Memory B cell (primary cell): ENCODE measurements at places on chromosomes 2 and 18.

- H3K27me3 ChIP-seq, result no peaks in the 10 kb centered on the region
- no peak overlapping the region for H3K27ac ChIP-seq
- no peak for DNase-seq
- no peak overlapping the region for H3K4me3 ChIP-seq
Observed at GRCh38 chr2:128156812-128157211, 65.8 kb downstream of the UGGT1 start.

DNA sequence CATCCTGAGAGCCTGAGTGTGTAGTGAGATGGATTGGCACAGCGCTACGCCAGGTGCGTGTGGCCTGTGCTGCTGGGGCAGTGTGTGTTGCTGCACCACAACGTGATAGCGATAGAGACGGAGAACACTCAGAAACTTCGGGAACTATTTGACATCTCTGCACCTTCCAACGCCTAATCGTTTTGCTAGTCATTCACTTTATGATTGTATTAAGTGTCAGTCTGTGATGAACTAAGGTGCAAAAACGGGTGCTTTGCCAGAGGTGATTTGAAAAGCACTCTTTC, 26.0 kb upstream of the IGFBP2 start:
- H3K27ac ChIP-seq, result no peak overlapping the region
- no peak overlapping the region for H3K4me3 ChIP-seq
- peaks cover 9% of the 10 kb centered on the region for H3K4me1 ChIP-seq
- DNase-seq, result no peak
- no peaks in the 10 kb centered on the region for H3K36me3 ChIP-seq

DNA sequence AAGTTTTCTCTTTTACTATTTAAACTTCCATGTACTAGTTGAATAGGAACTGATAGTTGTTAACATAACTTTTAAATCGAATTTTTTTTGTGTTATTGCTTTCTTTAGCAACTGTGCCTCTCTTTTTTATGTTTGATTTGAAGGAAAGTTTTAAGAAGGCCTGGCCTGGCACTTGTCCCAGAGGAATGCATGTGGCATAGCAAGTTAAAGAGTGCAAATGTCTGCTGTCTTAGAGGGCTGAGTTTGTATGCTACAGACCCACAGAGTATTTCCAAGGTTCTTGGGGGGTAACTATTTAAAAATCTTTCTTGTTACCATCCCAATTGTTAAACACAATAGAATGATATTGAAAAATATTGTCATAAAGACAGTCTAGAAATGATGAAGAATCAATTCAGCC, 47.0 kb downstream of the MTCL1 start:
- no peak overlapping the region for H3K4me3 ChIP-seq
- peaks cover 3% of the 10 kb centered on the region for H3K36me3 ChIP-seq
- no peak overlapping the region for H3K27ac ChIP-seq
- no peaks in the 10 kb centered on the region for H3K27me3 ChIP-seq
- peaks cover 21% of the 10 kb centered on the region for H3K4me1 ChIP-seq

DNA sequence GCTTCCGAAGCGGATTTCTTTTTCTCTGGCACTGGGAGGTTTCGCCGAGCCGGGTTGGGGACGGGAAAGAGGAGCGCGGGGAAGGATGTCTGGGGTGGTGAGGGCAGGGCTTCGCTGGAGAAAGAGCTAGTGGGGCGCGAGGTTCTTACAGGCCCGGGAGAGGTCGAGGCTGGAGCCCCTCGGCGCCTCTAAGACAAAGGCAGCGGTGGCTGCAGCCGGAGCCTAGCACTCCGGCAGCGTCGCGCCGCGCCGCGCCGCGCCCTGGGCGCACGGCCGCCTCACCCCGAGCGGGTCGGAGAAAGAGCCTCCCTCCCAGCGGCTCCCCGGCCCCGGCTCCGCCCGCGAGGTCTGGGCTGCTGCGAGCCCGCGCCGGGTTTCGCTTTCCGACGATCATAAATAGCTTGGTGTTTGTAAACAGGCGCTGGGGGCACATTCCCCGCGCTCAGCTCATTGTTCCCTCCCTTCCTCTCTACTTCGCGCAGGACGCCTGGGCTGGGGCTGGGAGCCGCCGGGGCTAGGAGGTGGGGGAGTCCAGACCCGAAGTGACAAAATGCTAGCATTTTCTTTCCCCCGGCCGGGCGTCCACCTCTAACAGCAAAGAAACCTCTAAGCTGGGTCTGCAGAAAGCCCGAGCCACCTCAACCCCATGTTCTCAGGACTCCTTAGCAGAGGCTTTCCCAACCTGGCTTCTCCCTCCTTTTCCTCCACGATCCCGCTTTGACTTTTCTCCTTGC, 813 bp upstream of the MEIS1 start:
- H3K27me3 ChIP-seq, result peaks cover 28% of the 10 kb centered on the region
- no peak overlapping the region for H3K27ac ChIP-seq

- H3K27me3 ChIP-seq, result no peaks in the 10 kb centered on the region
- no peaks in the 10 kb centered on the region for H3K4me1 ChIP-seq
- no peak for DNase-seq
- H3K27ac ChIP-seq, result no peak overlapping the region
Observed at GRCh38 chr18:67268530-67268929, 248.0 kb downstream of the DSEL start.

- no peaks in the 10 kb centered on the region for H3K4me1 ChIP-seq
- DNase-seq, result no peak
- H3K4me3 ChIP-seq, result no peak overlapping the region
- H3K36me3 ChIP-seq, result no peaks in the 10 kb centered on the region
Observed at GRCh38 chr2:107988108-107988507, 1.8 kb downstream of the SLC5A7 start.

DNA sequence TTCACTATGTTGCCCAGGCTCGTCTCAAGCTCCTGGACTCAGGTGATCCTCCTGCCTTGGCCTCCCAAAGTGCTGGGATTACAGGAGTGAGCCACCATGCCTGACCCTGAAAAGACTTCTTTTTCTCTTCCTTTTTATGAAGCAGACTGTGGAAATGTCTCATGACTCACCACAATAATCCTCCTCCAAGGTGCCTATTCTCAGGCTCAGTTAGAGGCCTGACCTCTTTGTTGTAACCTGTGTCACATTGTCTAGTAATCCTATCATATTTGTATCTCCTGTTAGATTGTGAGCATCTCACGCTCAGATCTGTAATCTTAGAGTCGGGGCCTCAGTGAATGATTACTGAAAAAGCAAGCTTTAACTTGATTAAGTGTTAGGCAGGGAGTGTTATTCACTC, 18.3 kb upstream of the TAF4B start:
- H3K36me3 ChIP-seq, result no peaks in the 10 kb centered on the region
- peaks cover 8% of the 10 kb centered on the region for H3K4me1 ChIP-seq
- DNase-seq, result no peak
- H3K27ac ChIP-seq, result no peak overlapping the region
